COR-L47 (cell line): ENCODE measurements at places on chromosomes 7 and 10.

GRCh38 chr10:79628988-79629954 lies 18.5 kb downstream of the SFTPA1 start:
- DNase-seq, result no peak

GRCh38 chr10:29009464-29009863 lies 279.4 kb upstream of the LYZL1 start:
- no peak for DNase-seq

- DNase-seq, result peak; percentile 28
These were observed 25.1 kb downstream of the FAM13C start for GRCh38 chr10:59337201-59337652.

- no peak for DNase-seq
These were observed 23.0 kb upstream of the MSS51 start for GRCh38 chr10:73456187-73456890.

- DNase-seq, result no peak
These were observed 124.0 kb upstream of the SAMD8 start for GRCh38 chr10:74987339-74988053.

DNA sequence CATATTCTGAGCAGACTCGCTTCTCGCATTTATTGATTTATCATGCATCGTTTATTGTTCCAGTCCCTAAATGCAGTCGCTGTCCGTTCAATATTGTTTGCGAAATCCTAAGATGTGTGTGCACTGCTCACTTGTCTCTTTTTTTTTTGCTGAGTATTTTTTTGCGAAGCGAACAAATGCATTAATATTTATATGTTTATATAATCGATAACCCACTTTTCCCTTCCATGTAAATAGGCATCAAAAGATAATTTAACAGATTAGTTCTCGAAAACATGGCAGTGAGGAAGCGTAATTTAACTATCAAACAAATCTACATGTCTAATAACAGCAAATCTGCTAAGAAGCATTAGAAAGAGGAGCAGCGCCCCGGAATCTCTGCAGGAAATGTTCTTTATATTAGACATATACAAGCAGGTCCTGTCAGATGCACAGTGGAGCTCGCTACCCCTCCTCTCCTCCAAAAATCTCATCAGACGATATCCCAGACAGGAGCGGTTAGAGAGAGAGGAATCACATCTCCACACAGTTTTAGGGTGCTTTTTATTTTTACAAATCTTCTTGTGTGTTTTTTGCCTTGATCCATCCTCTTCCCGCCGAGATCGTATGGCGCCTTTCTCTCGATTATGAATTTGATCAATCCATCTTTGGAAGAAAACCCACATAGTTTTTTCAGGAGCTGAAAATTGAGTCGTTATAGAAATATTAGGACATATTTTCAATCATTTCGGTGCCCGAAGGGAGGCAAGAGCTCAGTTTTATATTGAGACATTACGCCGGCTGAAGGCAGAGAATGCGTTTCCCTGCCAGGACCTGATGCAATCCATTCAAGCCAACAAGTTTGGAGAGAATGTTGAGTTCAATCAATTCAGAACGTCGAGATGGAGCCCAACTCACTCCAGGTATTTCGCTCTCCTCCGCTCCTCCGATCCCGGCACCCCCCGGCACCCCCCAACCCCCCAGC lies at the start of gene ARID5B:
ARID5B (plus strand) TSS at position 871 of the 964 bp plus-strand sequence; CDS start at position 882, 11 bp downstream.
- peak; percentile 48 for DNase-seq

- DNase-seq, result no peak
These were observed 297.1 kb downstream of the PRPF18 start for GRCh38 chr10:13883636-13884444.

GRCh38 chr10:15150563-15150962 lies 17.9 kb downstream of the NMT2 start:
- DNase-seq, result no peak

GRCh38 chr7:229184-229964 lies 37.0 kb downstream of the FAM20C start:
- DNase-seq, result no peak
